Fibroblast of lung (primary cell): ENCODE measurements at places on chromosomes 1 and 21. TPM values are rescaled to one million over a fixed set of nuclear protein-coding genes. Genes with fewer than 3 reads are reported as not detected.

The LINGO4 gene
- not detected in 2 replicates for total RNA-seq

The CRB1 gene
- total RNA-seq = 0.26 and 0.66 TPM in 2 replicates

The FAM151A gene
- total RNA-seq = not detected in 2 replicates

The ZNF648 gene
- not detected in 2 replicates for total RNA-seq

The PADI4 gene
- total RNA-seq = not detected in 2 replicates

The APCS gene
- total RNA-seq = not detected in 2 replicates

The FAAH gene
- total RNA-seq = 1.7 and 2.1 TPM in 2 replicates

The IFI44L gene
- 2.1 TPM in 2 replicates for total RNA-seq

The CD1E gene
- total RNA-seq = not detected in 2 replicates

The MAP3K6 gene
- 8.3 and 12.1 TPM in 2 replicates for total RNA-seq

The SHISA4 gene
- total RNA-seq = 15.4 and 27.1 TPM in 2 replicates

The ZNF695 gene
- total RNA-seq = 1.0 and 2.6 TPM in 2 replicates

The SLC45A3 gene
- total RNA-seq = 1.5 and 2.3 TPM in 2 replicates

The SPRR2G gene
- total RNA-seq = not detected in 2 replicates

The DCDC2B gene
- not detected in 2 replicates for total RNA-seq

The CD247 gene
- total RNA-seq = not detected in 2 replicates

The SPATA45 gene
- 0.51 and 0.83 TPM in 2 replicates for total RNA-seq

The SLC44A5 gene
- total RNA-seq = under 0.01 TPM in 2 replicates

The MAP3K7CL gene
- total RNA-seq = 50.6 and 176 TPM in 2 replicates

The BNIPL gene
- under 0.01 and 0.33 TPM in 2 replicates for total RNA-seq

The SUMO3 gene
- total RNA-seq = 74.2 and 96.3 TPM in 2 replicates

The ADARB1 gene
- 22.9 and 25.3 TPM in 2 replicates for total RNA-seq

The TNNT2 gene
- not detected in 2 replicates for total RNA-seq

The CACHD1 gene
- 4.6 and 5.4 TPM in 2 replicates for total RNA-seq

The OR10Z1 gene
- under 0.01 TPM in 1 of 2 replicates, not detected in the other for total RNA-seq

The ROR1 gene
- total RNA-seq = 10.8 and 16.5 TPM in 2 replicates

The NUP210L gene
- total RNA-seq = under 0.01 and 0.17 TPM in 2 replicates

The NUAK2 gene
- 1.0 and 1.7 TPM in 2 replicates for total RNA-seq

The PTAFR gene
- under 0.01 TPM in 2 replicates for total RNA-seq

The KRTAP13-2 gene
- not detected in 2 replicates for total RNA-seq

The HSPA13 gene
- total RNA-seq = 51.1 and 63.6 TPM in 2 replicates

The FHAD1 gene
- 0.66 and 0.77 TPM in 2 replicates for total RNA-seq

The CHAF1B gene
- total RNA-seq = 0.99 and 1.0 TPM in 2 replicates

The AGMAT gene
- 1.0 and 1.2 TPM in 2 replicates for total RNA-seq

The GUCA2A gene
- total RNA-seq = not detected in 2 replicates

The GOLT1A gene
- total RNA-seq = 0.50 TPM in 1 of 2 replicates, not detected in the other

The FH gene
- total RNA-seq = 102 and 118 TPM in 2 replicates

The S100A9 gene
- not detected in 2 replicates for total RNA-seq

The TNFSF4 gene
- total RNA-seq = 1.3 and 3.3 TPM in 2 replicates

The CCDC27 gene
- total RNA-seq = not detected in 2 replicates

The LELP1 gene
- total RNA-seq = not detected in 2 replicates

The RNF187 gene
- 89.5 and 123 TPM in 2 replicates for total RNA-seq

The KIFAP3 gene
- total RNA-seq = 27.5 and 30.2 TPM in 2 replicates

The C1orf116 gene
- total RNA-seq = not detected in 2 replicates

The CFAP57 gene
- under 0.01 and 0.17 TPM in 2 replicates for total RNA-seq

The TBX19 gene
- 0.26 and 1.2 TPM in 2 replicates for total RNA-seq

The EDN2 gene
- total RNA-seq = not detected in 2 replicates

The OR2M3 gene
- total RNA-seq = under 0.01 TPM in 1 of 2 replicates, not detected in the other
